Upper lobe of right lung (tissue), 1 donor: ENCODE measurements at places on chromosomes 1 and 21. TPM values are rescaled to one million over a fixed set of nuclear protein-coding genes. Genes with fewer than 3 reads are reported as not detected.

SLAMF7 gene
- 9.2 TPM for total RNA-seq

- no peak for DNase-seq
- no peaks in the 10 kb centered on the region for H3K36me3 ChIP-seq
- peak overlapping the region; percentile 43 for H3K27ac ChIP-seq
- peaks cover 9% of the 10 kb centered on the region for H3K4me1 ChIP-seq
These were observed 24.5 kb upstream of the LRRC8C start for GRCh38 chr1:89608319-89608983.

- no peaks in the 10 kb centered on the region for H3K36me3 ChIP-seq
- H3K4me1 ChIP-seq = peaks cover 17% of the 10 kb centered on the region
- no peaks in the 10 kb centered on the region for H3K27me3 ChIP-seq
- no peak for DNase-seq
- no peak overlapping the region for H3K4me3 ChIP-seq
- no peak overlapping the region for H3K27ac ChIP-seq
These were observed 8.7 kb upstream of the ECE1 start for GRCh38 chr1:21298981-21299391.

GRCh38 chr1:17209430-17209829 lies 4.5 kb downstream of the PADI1 start:
- peaks cover 17% of the 10 kb centered on the region for H3K4me1 ChIP-seq
- H3K27ac ChIP-seq = no peak overlapping the region
- H3K4me3 ChIP-seq = no peak overlapping the region
- no peak for DNase-seq
- H3K27me3 ChIP-seq = peaks cover 8% of the 10 kb centered on the region
- no peaks in the 10 kb centered on the region for H3K36me3 ChIP-seq

- peaks cover 98% of the 10 kb centered on the region for H3K36me3 ChIP-seq
- H3K27me3 ChIP-seq = no peaks in the 10 kb centered on the region
- no peak overlapping the region for H3K27ac ChIP-seq
- H3K4me3 ChIP-seq = no peak overlapping the region
- no peaks in the 10 kb centered on the region for H3K4me1 ChIP-seq
These were observed 6.8 kb downstream of the ATP5PO start for GRCh38 chr21:33908760-33909159.
